ENCODE measurements at places on chromosomes 13 and 19.

DNA sequence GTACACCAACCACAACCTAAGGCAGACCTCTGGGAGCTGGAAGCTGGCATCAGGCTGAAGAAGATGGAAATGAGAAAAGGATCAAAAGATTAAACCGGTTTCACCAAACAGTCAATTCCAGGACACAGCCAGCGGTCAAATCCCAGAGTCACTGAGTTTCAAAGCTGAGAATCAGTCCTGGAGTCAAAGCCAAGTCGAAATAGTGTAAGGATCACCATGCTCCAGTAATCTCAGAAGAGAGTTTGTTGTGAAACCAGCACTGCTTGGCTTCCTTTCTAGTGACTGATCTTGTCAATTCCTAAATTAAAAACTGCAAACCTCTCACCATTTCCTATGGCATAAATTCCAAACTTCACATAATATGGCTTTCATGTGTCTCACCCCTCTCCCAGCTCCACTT lies 198.8 kb downstream of the GPC6 start:
- no peak for DNase-seq

DNA sequence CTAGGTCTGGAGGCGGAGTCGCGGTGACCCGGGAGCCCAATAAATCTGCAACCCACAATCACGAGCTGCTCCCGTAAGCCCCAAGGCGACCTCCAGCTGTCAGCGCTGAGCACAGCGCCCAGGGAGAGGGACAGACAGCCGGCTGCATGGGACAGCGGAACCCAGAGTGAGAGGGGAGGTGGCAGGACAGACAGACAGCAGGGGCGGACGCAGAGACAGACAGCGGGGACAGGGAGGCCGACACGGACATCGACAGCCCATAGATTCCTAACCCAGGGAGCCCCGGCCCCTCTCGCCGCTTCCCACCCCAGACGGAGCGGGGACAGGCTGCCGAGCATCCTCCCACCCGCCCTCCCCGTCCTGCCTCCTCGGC lies at the start of gene SLC5A5:
Gene SLC5A5, plus strand, starts transcription at position 68 of the 373 bp plus-strand sequence. CDS start 375 bp downstream, outside the sequence.
- no peak for DNase-seq

GRCh38 chr19:13881692-13882418 lies 4.9 kb downstream of the NANOS3 start:
- peak; percentile 69 for DNase-seq

DNA sequence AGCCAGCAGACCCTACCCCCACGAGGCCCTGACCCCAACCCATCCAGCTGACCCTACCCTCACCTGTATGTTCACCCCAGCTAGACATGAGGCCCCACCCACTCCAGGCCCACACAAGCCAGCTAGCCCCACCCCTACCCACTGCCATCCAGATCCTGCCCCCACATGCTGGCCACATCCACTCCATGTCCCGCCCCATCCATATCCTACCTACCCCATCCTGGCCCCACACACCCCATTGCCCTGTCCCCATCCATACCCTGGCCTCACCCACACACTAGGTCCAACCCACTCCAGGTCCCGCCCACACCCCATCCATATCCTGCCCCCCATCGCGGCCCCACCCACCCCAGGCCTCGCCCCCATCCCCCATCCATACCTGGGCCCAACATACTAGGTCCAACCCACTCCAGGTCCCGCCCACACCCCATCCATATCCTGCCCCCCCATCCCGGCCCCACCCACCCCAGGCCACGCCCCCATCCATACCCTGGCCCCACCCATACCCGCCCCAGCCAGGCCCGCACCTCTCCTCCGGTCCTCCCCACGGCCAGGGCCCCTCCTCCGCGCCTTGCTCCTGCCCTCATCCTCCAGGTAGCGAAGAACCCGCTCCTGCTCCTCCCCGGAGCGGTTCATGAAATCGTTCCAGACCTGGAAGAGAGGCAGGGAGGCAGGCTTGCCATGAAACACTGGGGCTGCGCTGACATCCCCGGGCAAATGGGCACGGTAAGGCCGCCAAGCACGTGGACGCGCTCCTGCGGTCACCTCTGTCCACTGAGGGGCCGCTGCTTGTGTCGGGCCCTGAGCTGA lies 7.2 kb downstream of the RNU6-9 start:
- DNase-seq = no peak

- peak; percentile 73 for DNase-seq
Measured at GRCh38 chr19:48999481-49000325, 6.0 kb downstream of the RUVBL2 start.

- DNase-seq = no peak
Measured at GRCh38 chr19:12015015-12015752, 20.3 kb downstream of the ZNF433 start.

GRCh38 chr13:30375265-30375835 lies 46.9 kb upstream of the UBE2L5 start:
- no peak for DNase-seq

- DNase-seq = peak; percentile 87
Measured at GRCh38 chr19:55640577-55641425, at the start of gene ZNF580. Gene ZNF580 (plus strand): TSS chr19:55641002. CDS start chr19:55642509, 1,507 bp downstream.

DNA sequence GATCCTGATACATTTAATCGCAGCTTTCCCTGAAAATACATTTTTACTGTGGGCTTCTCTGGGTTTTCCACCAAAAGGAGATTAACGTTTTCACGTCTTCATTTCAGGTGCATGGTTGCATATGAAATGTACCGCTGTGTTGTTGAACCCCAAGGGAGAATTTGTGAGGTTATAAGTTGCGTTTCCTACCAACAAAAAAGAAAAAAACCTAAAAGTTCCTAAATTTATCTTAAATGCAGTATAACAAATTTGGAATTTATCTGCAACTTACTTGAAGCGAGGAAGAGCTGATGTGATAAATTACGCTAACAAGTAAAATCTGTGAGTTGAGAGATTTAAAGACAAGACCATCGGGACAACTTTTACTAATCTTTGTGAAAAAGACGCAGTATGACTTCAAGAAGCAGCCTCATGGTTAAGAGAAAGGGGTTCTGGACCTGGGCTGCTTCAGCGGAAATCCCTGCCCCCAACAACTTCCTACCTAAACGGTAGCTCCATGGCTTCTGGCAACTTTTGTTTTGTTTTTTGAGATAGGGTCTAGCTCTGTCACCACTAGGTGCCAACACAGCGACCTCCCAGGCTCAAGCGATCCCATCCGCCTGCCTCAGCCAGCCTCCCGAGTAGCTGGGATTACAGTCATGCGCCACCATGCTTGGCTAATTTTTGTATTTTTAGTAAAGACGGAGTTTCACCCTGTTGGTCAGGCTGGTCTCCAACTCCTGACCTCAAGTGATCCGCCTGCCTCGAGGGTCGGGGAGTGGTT lies 958 bp upstream of the OBI1 start:
- DNase-seq = peak; percentile 14

DNA sequence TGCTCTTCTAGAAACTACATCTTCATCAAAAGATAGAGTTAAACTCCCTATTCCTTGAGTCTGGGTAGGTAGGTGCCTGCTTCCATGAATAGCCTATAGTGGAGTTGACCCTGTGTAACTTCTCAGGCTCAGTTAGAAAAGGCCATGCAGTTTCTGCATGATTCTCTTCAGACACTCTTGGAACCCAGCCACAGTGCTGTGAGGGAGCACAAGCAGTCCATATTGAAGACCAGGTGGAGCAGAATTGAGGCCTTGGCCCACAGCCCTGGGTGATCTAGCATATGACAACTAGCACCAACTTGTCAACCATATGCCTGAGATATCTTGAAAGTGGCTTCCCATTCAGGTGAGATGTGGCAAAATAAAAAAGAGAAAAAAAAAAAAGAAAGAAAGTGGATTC lies 10.3 kb upstream of the PAN3 start:
- DNase-seq = no peak

- DNase-seq = no peak
Measured at GRCh38 chr13:59744747-59745391, 418.9 kb downstream of the DIAPH3 start.

- peak; percentile 3 for DNase-seq
Measured at GRCh38 chr19:30930941-30931706, 418.1 kb downstream of the TSHZ3 start.

GRCh38 chr19:2013683-2013961 lies 1.9 kb downstream of the BTBD2 start:
- no peak for DNase-seq

GRCh38 chr13:25668345-25668744 lies 296.6 kb downstream of the ATP8A2 start:
- DNase-seq = no peak

All from fibroblast of skin of scalp (primary cell).